Activated naive CD8-positive, alpha-beta T cell treated with anti-CD3 and anti-CD28 coated beads for 36 hours (primary cell): ENCODE measurements at places on chromosomes 2 and 18.

GRCh38 chr2:84971510-84972206 lies 697 bp downstream of the KCMF1 start:
- H3K27me3 ChIP-seq: peaks cover 3% of the 10 kb centered on the region
- peak overlapping the region; percentile 89 for H3K4me3 ChIP-seq
- H3K36me3 ChIP-seq: peaks cover 49% of the 10 kb centered on the region
- H3K4me1 ChIP-seq: peaks cover 46% of the 10 kb centered on the region
- peak overlapping the region; percentile 84 for H3K27ac ChIP-seq

DNA sequence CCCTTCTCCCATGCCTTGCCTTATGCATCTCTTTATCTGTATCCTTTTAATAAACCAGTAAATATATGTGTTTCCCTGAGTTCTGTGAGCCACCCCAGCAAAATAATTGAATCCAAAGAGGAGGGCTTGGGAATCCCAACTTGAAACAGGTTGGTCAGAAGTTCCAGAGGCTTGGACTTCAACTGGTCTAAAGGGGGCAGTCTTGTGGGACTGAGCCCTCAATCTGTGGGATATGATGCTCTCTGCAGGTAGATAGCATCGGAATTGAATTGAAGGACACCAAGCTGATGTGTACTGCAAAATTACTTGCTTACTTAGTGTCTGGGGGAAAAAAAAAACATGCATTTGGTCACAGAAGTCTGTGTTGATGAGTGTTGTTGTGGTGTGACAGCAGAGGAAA lies 1033.5 kb upstream of the TMEFF2 start:
- no peak overlapping the region for H3K27ac ChIP-seq
- DNase-seq: no peak
- no peaks in the 10 kb centered on the region for H3K27me3 ChIP-seq
- H3K4me1 ChIP-seq: no peaks in the 10 kb centered on the region

- no peak within 1 kb of the TSS for H3K27ac ChIP-seq
- no peak for DNase-seq
- no peaks in the 10 kb centered on the region for H3K36me3 ChIP-seq
- peaks cover 4% of the 10 kb centered on the region for H3K27me3 ChIP-seq
These were observed at the start of gene FER1L5 for GRCh38 chr2:96642564-96643360. Gene FER1L5 (plus strand): TSS chr2:96642764. CDS start chr2:96642837, 73 bp downstream.

- H3K27me3 ChIP-seq: no peaks in the 10 kb centered on the region
- no peaks in the 10 kb centered on the region for H3K36me3 ChIP-seq
- no peak overlapping the region for H3K4me3 ChIP-seq
- DNase-seq: no peak
These were observed 159.2 kb downstream of the GALNT3 start for GRCh38 chr2:165634855-165635254.

DNA sequence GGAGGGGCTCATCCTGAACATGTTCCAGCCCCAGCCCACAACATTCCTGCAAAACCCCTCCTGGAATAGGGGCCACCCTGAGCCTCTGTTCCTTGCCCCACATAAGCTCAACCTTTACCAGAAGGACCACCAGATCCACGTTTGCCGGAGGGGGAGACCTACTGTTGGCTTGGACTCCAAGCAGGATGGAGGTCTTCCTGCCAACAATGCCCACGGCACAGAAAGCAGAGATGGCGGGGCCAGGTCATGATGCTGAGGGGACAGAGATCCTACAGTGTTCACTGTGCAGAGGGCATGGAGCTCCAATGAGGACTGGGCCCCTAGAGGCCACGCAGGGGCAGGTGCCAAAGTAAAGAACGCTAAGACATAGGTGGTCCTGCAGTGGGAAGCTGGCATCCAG lies 98.5 kb upstream of the RAB6C start:
- no peak overlapping the region for H3K4me3 ChIP-seq
- H3K36me3 ChIP-seq: no peaks in the 10 kb centered on the region
- H3K27me3 ChIP-seq: no peaks in the 10 kb centered on the region
- peaks cover 6% of the 10 kb centered on the region for H3K4me1 ChIP-seq

GRCh38 chr2:198374375-198375082 lies 570.1 kb downstream of the PLCL1 start:
- H3K27me3 ChIP-seq: peaks cover 37% of the 10 kb centered on the region
- H3K4me3 ChIP-seq: no peak overlapping the region
- no peaks in the 10 kb centered on the region for H3K36me3 ChIP-seq
- H3K27ac ChIP-seq: no peak overlapping the region

- H3K27ac ChIP-seq: no peak overlapping the region
- no peaks in the 10 kb centered on the region for H3K36me3 ChIP-seq
- H3K4me3 ChIP-seq: no peak overlapping the region
These were observed 42.5 kb downstream of the DAPL1 start for GRCh38 chr2:158837645-158838044.

GRCh38 chr18:2911533-2911932 lies 64.7 kb downstream of the EMILIN2 start:
- H3K36me3 ChIP-seq: peaks cover 37% of the 10 kb centered on the region
- peaks cover 22% of the 10 kb centered on the region for H3K4me1 ChIP-seq
- no peak for DNase-seq
- no peak overlapping the region for H3K4me3 ChIP-seq
- H3K27ac ChIP-seq: no peak overlapping the region

DNA sequence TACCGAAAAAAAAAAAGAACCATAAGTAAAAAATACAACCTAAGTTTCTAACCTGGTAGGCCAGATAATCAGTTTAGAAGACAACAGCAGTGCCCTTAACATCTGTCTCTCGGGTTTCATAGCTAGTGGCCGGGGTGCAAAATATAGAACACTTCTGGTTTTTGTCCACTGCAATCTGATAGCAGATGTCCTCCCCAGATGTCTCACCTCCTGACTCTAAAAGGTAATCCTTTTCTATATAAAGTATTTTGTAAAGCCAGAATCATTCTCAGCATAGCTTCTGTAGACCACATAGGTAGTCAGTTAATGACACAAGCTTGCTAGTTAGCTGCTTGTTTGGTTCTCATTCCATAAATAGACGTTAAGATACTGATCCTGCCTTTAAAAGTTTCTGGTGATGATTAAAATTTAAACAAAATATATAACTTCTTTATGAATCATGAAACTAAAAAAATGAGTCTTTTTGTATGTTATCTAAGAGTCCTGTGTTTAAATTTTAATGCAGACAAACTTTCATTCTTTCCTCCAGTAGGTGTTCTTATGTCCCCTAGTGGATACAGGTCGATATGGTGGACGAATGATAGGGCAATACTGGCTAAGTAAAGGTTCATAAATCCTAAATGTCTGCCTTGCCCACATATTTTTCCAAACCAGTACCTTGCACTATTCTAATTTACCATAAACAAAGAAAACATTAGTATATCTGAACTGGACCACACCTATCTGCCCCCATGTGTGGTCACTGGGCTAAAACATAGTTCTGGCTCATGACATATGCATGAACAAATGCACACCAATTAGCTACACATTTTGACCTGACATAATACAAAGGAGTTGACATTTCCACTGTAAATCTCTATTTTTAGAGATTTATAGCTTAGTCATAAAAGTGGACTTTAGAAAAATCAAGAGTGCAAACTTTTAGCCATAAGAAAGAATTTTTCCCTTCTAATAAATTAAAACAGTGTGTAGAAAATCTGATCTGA lies 171.0 kb downstream of the SRBD1 start:
- peaks cover 43% of the 10 kb centered on the region for H3K36me3 ChIP-seq
- no peak overlapping the region for H3K27ac ChIP-seq
- no peak for DNase-seq
- no peak overlapping the region for H3K4me3 ChIP-seq
- H3K27me3 ChIP-seq: no peaks in the 10 kb centered on the region

- H3K27me3 ChIP-seq: no peaks in the 10 kb centered on the region
- peaks cover 24% of the 10 kb centered on the region for H3K36me3 ChIP-seq
- H3K4me1 ChIP-seq: peaks cover 7% of the 10 kb centered on the region
- peak overlapping the region; percentile 75 for H3K27ac ChIP-seq
- DNase-seq: no peak
- H3K4me3 ChIP-seq: no peak overlapping the region
These were observed 32.3 kb downstream of the UBXN4 start for GRCh38 chr2:135773917-135774316.
